Right atrium auricular region (tissue), 2 donors: ENCODE measurements at places on chromosomes 6 and 20.

DNA sequence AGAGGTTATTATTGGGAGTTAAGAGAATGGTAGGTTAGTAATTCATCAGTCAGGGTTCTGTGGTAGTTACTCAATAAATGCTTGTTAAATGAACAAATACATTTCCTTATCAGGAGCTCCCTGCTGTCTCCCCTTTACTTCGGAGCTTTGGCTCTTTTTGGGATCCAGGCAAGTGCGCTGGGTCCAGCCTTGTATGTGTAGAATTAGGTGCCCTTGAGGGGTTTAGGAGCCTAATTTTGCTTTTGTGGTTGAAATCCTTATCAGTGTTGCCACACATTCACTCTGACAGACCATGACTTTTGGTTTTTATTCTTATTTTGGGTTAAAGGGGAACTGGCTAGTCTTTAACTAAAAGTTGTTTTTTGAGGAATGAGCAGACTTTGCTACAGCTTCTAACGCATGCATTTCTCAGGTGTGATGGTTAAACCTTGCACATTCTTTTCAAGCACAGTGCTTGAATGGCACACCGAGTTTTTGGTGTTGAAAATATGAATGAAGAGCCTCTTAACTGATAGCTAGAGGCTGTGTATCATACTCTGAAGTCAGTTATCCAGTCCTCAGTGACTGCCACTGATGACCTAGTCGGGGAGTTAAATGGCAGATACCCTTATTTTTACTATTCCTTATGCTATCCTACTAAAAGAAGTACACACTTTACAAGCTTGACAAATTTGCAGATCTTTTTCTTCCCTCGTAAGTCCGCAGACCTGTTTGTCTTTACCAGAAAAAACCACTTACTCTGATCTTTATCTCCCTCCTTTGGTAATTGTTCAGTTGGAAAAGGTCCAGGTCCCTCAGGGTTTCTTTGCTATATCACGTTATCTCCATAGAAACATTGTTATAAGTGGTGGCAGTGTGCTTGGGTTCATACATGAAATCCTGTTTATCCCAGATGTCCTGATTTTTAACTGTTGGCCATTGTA, 50.7 kb upstream of the PLCG1 start:
- H3K36me3 ChIP-seq: peaks cover 32% of the 10 kb centered on the region
- no peaks in the 10 kb centered on the region for H3K27me3 ChIP-seq
- no peak for DNase-seq
- no peak overlapping the region for H3K27ac ChIP-seq

- H3K4me1 ChIP-seq: no peaks in the 10 kb centered on the region
- no peak for DNase-seq
- H3K27ac ChIP-seq: no peak overlapping the region
- no peaks in the 10 kb centered on the region for H3K36me3 ChIP-seq
Observed at GRCh38 chr20:47662483-47663353, 122.6 kb downstream of the SULF2 start.

DNA sequence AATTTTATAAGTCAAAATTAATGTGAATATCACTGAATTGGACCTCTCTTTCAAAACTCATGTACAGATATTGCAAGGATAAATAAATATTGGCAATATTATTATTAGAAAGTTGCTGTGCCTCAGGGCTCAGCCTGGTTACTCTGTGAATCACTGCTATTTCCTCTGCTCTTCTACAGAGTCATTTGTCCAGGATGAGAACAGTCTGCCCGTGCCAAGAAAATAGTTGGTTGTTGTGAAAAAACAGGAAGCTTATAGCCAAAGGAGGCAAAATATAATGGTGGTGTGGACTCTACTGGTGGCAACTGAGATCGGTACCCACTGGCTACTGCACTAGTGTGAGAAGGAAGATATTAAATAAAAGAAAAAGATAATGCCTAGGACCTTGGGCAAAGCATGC, 93.6 kb downstream of the RIMS1 start:
- H3K4me1 ChIP-seq: no peaks in the 10 kb centered on the region
- no peak overlapping the region for H3K4me3 ChIP-seq
- DNase-seq: no peak
- no peaks in the 10 kb centered on the region for H3K27me3 ChIP-seq
- H3K36me3 ChIP-seq: no peaks in the 10 kb centered on the region

- H3K27me3 ChIP-seq: no peaks in the 10 kb centered on the region
- H3K36me3 ChIP-seq: peaks cover 12% of the 10 kb centered on the region
- no peak for DNase-seq
- H3K4me3 ChIP-seq: peak overlapping the region; percentile 91
- H3K4me1 ChIP-seq: peaks cover 17% of the 10 kb centered on the region
- H3K27ac ChIP-seq: peak overlapping the region; percentile 79
Observed at GRCh38 chr20:3209946-3210317, 634 bp downstream of the ITPA start.
